ENCODE measurements at places on chromosomes 2 and 18.

GRCh38 chr18:36364911-36365624, 67.6 kb downstream of the FHOD3 start:
- DNase-seq, result no peak

GRCh38 chr2:184370954-184371353, 227.4 kb upstream of the ZNF804A start:
- no peak for DNase-seq

- no peak for DNase-seq
Measured at GRCh38 chr18:48072428-48073204, 142.2 kb upstream of the SMAD2 start.

- DNase-seq, result no peak
Measured at GRCh38 chr2:120842456-120843439, 107.1 kb downstream of the GLI2 start.

- DNase-seq, result no peak
Measured at GRCh38 chr2:151905963-151906632, 77.9 kb upstream of the ARL5A start.

DNA sequence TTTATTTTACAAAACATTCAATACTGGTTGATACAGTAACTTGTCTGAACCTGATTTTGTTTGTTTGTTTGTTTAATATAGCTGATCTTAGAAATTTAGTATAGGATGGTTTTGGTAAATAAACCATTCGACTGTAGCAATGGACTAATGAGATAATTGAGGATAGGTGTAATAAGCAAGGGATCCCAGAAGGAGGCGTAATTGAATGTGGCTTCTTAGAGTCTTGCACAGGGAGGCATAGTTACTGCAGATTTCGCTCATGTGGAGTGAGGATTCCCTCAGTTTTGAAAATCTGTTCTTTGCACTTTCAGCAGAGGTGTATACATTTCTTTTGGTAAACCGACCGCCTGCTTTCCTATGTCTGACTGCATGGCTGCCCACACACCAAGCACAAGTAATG, 709.6 kb downstream of the SOCS6 start:
- no peak for DNase-seq

- no peak for DNase-seq
Measured at GRCh38 chr2:200300638-200301314, 5.7 kb upstream of the SPATS2L start.

DNA sequence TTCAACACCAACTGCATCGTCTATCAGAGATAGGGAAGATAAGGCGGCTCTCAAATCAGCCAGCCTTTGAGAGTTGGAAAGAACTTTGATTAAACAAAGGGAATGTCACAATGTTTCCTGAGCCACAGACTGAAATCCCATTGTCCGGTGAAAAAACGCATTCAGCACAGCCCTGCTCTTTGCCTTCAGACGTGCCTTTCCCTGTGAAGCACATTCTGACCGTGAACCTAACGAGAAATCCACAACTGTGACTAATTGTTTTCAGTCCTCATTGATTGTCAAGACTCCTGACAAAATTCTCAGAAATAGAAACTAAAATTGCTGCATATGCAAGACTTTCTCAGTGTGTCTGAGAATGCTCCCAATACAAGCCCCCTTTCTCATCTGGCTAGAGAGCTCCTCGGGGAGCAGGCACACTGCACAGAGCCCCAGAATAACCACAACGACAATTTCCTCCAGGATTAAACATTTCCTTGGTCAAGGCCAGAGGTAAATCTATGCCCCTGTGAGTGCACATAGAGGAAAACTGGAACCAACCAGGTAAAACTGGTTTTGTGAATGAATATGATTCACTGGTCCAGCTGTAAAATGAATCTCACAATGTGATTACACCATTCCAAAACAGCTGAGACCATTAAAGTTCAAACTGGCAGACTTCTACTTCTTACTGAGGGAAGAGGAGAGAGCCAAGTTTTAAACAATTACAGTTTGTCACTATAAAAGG, 561.9 kb upstream of the ID2 start:
- DNase-seq, result no peak

- no peak for DNase-seq
Measured at GRCh38 chr2:170177950-170178781, at the start of gene MYO3B. Gene MYO3B (plus strand): TSS chr2:170178147. CDS start chr2:170178288, 141 bp downstream.

- DNase-seq, result no peak
Measured at GRCh38 chr2:190781604-190782198, 98.9 kb upstream of the GLS start.

GRCh38 chr2:201262718-201263117, 2.4 kb downstream of the CASP8 start:
- DNase-seq, result no peak

- no peak for DNase-seq
Measured at GRCh38 chr2:188324067-188324466, 32.4 kb downstream of the GULP1 start.

DNA sequence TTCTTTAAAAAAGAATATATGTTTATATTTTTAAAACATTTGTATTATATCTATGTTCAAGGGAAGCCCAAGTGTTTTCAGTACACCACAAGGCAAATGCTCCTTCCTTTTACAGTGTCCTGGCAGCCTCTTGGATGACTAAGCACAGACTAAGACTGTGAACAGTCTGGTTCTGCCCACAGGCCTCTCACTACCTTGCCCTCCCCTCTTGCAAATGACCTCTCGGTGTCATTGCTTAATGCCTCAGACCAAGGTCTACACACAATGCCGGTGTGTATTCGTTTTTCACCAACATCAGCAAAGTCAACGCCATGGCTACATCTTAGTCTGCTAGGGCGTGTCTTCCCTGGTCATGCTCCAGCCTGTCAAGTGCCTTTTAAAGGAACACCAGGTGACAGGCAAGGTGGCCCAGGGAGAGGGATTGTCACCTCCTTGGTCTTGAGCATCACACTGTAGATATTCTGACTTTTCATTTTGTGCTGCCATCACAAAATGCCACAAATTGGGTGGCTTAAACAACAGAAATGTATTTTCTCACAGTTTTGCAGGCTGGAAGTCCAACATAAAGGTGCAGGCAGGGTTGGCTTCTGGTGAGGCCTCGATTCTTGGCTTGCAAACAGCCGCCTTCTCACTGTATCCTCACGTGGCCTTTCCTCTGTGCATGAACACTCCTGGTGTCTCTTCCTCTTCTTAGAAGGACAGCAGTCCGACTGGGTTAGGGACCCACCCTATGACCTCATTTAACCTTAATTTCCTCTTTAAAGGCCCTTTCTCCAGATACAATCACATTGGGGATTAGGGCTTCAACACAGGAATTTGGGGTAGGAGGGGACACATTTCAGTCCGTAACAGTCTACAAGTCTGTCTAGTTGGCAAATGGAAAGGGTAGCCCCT, 266.5 kb downstream of the KLHL29 start:
- no peak for DNase-seq

DNA sequence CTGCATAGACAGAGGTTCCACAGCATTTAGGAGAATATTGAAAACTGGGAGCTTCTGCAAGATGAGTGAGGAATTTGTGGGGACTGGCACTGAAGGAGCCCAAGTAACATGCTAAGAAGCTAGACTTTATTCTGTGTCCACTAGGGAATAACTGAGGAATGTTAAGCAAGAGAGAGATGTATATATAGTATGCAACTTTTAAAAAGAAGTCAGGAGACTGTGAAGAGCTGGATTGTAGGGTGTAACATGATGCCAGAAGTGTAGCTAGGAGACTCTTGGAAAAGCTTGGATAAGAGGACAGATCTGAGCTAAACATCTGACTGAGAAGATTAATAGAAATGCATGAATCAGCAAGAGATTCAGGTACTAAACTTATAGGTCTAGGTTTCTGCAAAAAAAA, 270.6 kb upstream of the MMADHC start:
- no peak for DNase-seq

GRCh38 chr2:237298151-237299118, 115.5 kb downstream of the COL6A3 start:
- DNase-seq, result no peak

DNA sequence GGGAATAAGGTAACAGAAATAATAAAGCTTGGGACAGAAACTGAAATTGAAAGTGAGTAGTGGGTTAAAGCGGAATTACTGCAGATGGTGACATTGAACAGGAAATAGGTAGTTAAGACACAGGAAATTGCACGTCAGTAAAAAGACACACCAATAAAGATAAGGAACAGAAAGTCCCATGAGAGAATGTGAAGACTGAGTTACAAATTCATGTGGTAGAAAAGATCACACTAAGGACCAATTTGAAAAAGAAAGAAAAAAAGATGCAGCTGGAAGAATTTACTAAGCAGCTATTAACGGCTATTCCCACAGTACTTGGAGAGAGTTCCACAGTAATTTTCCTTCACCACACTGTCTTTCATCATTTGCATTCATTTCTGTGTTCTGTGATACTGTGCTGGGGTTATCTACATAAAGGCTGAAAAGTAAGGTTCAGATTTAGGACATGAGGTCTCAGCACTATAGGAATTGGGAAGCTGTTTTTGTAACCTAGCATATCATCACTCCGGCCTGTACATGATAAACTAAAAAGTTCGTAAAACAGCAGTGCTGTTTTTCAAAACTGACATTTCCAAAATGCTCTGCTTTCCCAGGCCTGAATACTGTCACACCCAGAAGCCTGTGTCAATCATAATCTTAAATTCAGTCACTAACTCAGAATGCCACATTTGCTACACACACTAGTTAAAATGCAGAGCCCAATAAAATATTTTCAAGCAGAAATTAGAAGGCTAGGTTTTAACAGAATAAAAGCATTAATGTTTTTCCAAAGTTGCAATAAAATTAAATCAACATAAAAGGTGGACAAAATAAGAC, 42.9 kb downstream of the SRBD1 start:
- no peak for DNase-seq

DNA sequence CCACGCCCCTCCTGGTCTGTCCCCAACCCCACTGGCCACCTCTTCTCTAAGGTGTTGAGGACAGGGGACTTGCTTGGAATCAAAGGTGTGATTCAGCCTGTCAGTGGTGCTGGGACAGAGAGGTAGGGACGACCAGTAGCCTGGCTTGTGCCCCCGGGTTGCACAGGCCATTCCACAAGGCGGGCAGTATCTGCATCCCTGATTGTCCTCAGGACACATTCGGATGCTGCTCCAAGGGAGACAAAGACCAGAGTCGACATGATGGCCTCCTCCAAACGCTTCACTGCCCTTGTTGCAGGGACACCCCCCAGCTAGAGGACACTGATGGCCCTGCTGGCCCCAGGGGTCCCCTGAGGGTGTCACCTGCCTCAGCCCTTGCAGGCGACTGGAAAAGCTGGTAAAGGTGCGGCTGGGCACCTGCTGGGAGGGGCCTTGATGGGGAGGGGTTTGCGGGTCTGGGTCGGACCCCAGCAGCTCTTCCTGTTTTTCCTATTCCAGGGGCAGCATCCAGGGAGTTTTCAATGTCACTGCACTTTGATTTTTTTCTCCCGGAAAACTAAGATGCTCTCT, 98.0 kb downstream of the PTGR3 start:
- DNase-seq, result no peak

DNA sequence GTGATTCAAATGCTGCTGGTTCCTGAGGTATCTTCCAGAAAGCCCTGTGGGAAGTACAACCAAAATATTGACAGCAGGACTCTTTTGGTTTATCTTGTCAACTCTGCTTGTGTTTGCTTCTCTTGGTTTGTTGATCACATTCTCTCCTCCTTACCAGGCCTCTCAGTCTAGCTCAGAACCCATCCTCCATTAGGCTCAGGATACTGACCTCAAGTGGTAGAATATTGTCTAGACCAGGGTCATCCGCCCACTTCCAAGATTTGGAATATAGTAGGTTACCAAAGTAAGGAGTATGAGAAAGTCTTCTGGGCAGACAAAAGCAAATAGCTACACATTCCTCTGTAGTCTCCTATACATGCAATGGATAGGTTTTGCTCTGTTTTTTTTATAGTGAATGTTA, 56.6 kb downstream of the XIRP2 start:
- DNase-seq, result no peak

- no peak for DNase-seq
Measured at GRCh38 chr2:197890168-197890567, 85.8 kb downstream of the PLCL1 start.

DNA sequence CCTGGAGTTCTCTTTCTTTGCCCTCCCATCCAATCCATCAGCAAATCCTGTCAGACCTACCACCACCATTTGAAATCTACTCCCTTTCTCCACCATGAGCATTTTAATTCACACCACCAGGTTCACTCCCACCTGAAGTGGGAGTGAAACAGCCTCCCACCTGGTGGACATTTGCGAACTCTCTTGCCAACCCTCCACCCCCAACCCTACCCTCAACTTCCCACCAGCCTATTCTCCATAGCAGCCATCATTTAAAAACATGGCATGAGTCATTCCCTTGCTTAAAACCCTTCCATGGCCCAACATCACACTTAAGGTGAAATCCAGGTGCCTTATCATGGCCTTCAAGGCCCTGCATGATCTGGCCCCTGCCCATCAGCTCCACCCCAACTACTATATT, 3.5 kb downstream of the RTKN start:
- no peak for DNase-seq

DNA sequence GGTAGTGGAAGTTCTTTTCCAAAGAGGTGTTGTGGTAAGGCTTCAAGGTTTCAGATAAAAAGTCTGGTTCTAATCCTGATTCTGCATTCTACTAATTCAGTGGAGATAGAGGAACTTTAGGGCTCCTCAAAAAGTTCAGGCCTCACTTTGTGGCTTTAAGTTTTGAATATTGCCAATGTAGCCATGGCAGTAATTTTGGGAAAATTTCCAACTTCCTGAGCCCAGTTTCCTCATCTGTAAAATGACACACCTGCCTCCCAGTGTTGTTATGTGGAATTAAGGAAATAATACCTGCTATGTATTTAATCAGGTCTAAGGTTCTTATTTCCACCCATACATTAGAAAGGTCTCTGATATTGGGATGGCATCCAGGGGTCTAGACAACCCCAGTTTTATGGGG, 147.6 kb upstream of the ITGA6 start:
- DNase-seq, result no peak

- no peak for DNase-seq
Measured at GRCh38 chr18:32177530-32177929, 12.3 kb upstream of the MEP1B start.

GRCh38 chr2:61282104-61282590, 120.2 kb downstream of the C2orf74 start:
- no peak for DNase-seq

- DNase-seq, result no peak
Measured at GRCh38 chr2:39725401-39725800, 53.7 kb downstream of the THUMPD2 start.

DNA sequence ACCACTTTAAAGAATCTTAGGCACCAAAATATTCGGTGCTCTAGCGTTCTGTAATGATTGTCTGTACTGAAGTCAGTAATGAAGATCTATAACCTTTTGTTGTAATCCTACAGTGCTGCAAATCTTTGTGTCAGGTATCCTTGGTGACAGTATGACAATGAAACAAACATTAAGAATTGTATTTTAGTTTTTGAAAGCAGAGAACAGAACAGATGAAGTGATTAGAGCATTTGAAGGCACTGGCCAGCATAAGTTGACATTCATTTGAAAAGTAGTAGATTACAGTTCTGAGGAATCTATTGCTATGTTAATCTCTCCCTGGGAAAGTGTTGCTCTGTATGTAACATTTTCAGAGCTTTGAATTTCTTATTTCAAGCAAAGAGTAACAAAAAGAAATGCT, 451.2 kb downstream of the NUP35 start:
- DNase-seq, result no peak
